ENCODE measurements at places on chromosomes 3 and 15.

- no peak for DNase-seq
Measured at GRCh38 chr3:39443530-39443929, 23.9 kb upstream of the MOBP start.

GRCh38 chr15:84833447-84834228 lies 16.5 kb downstream of the ALPK3 start:
- DNase-seq = no peak

GRCh38 chr3:104521606-104522336 lies 844.9 kb upstream of the ALCAM start:
- DNase-seq = no peak

DNA sequence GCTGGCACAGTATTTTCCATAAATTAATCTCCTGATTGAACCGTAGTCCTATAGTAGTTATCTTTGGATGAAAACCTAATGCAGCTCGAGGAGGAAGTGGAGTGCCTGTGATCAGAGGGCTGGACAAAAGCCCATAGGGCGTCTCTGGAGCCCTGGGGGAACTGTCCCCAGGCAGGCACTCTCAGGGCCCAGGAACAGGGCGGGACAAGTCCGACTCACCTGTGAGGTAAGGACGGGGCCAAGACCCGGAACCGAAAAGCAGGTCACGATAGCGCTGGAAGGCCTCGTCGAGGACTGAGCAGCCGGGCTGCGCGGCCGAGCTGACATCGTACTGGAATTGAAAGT lies 341 bp downstream of the HEXA start:
- DNase-seq = no peak

DNA sequence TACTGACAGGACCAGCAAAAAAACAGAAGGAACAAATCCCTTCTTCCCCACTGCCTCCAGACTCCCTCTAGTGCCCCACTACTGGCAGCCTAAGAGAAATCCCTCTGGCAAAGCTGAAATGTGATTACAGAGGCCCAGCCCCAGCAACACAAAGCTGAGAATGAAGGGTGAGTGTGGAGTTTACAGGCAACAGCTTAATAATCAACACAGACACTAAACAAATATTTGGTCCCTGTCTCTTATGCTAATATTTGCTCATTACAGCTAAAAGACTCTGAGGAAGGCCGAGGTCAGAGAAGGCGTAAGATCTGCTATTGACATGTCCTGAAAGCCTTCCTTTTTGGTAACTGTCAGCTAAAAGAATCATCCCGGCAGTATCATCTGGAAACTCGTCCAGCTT lies 308.5 kb upstream of the RASGRP1 start:
- DNase-seq = no peak
